ENCODE measurements at places on chromosomes 1 and 21.
A peak's percentile ranks its signal among the peaks of the same experiment; 100 is the strongest.

DNA sequence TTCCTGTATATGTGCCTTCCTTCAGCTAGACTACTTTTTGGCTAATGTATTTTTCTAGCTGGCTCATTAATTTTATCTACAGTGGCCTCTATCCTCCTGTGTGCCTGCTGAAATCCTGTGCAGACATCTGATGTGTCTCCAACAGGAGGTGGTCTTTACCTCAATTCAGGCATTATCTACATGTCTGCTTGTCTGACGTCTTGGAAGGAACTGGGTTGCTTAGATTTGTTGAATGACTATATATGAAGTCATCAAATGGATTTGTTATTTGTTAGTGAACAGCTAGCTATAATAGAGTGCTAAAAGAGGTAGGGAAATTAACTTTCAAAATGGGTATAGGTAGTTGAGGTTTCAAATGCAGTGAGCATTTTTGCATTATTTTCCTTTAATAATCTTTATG lies 6.7 kb downstream of the RPL5 start:
- DNase-seq = no peak

GRCh38 chr1:34712007-34712688 lies 42.7 kb upstream of the GJB5 start:
- no peak for DNase-seq

DNA sequence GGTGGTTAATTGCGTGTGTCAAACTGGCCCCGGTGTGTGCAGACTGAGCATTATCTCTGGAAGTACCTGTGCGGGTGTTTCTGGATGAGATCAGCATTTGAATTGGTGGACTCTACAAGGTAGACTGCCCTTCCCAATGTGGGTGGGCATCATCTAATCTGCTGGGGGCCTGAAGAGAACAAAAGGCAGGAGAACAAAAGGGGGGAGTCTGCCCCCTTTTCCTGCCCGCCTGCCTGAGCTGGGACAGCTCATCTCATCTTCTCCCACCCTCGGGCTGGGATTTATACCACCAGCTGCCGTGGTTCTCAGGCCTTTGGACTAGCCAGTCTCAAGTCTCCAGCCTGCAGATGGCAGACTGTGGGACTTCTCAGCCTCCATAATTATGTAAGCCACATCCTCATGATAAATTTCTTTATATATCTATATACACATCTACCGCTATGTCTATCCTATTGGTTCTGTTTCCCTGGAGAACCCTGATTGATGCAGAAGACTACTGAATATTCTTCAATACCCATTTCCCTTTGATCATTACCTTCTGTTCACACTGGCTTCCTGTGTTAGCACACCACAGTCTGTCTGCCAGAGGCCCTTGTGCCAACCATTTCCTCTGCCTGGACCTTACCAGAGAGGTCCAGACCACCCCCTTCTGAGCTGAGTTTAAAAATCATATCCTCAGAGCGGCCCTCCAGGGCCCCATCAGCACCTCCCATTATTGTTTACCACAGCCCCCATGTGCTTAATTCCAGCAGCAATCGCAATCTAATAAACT lies 25.2 kb downstream of the RCAN1 start:
- peak; percentile 41 for DNase-seq

DNA sequence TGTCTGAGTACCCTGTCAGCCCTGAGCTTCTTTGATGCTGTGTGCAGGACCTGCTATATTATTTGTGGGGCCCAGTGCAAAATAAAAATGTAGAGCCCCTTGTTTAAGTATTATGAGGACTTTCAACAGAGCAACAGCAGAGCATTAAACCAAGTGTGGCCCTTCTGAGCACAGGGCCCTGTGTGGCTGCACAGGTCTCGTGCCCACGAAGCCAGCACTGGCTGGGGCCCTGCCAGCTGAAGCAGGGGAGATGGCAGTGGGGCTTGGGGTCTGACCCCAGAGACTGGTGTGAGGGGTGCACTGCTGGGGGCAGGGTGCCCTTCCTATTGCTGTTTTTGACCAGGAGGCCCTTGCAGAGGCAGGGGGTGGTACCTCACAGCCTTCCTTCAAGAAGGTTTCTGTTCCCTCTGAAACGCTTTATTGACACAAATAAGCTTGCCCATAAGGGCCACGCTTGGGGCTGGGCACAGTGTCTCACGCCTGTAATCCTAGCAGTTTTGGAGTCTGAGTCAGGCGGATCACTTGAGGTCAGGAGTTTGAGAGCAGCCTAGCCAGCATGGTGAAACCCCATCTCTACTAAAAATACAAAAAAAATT lies 2.2 kb upstream of the SEMA4A start:
- no peak for DNase-seq

DNA sequence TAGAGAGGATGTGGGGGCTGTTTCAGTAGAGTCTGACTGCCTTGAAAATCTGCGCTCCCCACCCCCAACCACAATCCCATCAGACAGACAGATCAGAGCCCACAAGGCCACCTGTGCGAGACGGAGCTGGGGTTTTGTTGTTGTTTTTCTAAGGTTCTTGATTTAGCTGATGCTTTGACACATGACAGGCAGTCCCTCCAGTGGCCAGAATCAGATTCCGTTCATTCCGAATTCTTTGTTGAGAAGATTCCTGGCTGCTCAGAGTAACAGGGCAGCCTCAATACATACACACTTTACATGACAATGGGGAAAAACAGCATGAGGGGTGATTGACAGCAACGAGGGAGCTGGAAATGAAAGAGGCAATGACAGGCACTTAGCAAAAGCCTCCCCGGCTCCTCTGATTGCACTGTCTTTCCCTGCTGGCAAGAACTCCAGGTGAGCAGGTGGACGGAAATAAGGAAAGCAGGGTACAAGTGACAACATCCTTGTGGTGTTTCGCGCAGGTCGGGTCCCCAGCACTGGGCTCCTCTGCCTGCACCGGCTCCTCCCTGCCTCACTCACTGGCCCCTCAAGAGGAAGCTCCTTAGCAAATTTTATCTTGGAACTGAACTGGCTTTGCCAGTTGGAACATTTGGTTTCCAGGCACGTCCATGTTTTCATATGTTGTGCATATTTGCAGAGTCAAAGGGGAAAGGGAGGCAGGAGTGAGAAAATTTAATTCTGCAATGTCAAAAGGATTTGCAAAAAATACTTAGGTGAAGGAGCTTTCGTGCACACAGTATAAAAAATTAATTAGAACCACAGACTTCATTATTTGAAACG lies 148.7 kb downstream of the PGBD5 start:
- no peak for DNase-seq

DNA sequence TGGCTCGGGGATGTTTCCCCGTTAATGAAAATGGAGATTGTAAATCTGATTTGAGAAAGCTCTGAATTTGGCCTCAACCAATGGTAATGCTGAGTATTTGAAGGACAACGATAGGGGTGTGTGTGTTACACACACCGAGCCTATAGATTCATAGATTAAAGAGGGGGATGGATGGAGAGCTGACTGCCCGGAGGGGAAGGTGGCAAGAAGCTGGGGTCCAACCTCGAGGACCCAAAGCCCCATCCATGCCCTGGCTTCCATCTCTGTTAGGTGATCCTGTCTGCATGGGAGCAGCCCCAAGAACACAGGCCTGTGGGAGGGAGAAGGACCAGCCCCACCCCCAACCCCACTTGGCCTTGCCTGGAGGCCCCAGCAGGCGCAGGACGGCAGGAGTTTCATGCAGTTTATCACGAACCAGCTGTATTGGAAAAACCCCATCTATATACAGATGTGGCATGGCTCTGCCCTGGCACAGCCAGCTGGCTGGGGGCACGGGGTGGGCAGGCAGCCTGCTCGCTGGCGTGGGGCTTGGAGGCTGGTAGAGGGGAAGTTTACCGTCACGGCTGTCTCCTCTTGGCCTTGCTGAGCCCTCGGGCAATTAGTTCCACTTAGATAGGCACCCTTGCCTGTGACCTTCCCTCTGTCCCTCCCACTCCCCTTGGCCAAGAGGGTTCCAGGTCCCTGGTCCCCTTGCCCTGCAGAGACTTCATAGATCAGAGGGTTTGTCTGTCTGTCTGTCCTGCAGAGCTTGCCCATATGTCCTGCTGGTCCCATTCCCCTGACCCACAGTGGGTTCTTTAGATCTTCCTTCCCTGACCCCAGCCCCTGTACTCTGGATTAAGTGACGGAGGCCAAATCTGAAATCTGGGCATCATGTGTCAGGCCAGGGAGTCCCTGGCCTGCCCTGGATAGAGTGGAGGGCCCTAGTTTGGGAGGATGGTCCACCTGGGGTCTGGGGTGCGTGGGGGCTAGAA lies 3.0 kb downstream of the HSPB7 start:
- no peak for DNase-seq

DNA sequence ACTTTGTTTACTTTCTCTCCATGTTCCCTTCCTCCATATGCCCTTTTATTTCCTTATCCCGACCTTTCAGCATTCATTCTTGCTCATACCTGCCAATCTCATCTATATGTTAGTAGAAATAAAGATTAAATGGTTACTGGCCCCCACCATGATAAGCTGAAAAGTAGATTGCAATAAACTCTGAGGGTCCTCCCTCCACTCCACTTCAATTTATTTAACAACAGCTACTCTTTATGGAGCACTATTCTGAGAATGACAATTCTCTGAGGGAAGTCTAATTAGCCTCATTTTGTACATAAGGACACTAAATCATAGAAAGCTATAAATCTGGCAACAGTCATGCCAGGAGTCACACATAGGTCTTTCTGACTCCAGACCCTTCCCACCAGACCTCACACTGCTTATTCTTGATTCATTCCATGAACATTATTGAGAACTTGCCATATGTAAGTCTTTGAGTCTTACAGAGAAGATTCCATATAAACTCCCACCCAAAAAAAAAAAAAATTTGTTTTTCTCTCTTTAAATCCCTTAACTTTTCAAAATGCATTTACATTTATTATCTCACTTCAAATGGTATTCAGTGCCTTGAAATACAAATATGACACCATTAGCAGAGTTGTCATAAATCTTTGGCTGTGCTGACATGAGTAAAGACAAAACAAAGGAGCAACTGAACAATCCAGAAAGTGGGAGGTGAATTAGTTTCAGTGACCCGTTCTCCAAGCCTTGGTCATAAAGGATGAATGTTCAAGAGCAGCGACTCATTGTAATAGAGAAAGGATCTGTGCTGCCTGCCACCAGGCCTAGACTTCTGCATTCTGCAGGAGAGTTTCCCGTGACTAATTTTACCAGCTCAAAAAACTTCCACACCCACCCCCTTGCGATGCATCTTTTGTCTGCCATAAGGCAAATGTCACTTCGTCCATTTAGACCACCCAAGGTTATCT lies 28.5 kb downstream of the PALMD start:
- DNase-seq = no peak

- no peak for DNase-seq
Observed at GRCh38 chr21:17799414-17800164, 19.6 kb downstream of the C21orf91 start.

DNA sequence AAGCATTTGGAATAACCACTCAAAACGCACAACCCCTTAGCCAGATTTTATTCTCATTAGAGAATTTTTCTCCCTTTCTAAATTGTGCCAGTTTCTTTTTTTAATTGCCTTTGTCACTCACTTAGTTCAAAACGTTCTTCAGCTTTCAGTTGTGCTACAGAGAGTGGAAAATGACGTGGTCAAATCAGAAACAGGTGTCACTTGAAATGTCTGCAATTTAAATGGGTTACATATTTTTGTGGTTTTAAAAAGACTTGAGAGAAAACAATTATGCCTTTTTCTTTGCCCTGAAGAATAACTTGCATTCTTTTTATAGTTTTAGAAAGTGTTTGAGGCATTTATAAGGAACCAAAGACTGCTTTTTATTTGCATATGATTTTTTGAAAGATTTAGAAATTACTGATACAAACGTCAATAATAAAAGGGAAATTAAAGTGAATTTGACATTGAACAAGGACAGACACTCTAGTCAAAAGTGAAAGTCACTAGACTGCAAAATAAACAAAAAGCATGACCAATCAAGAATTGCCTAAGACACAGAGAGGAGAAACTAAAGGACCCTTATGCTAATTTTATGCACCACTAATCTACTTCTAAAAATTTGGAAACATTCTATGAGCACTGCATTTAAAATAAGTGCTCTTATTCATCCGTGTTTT lies 191.0 kb downstream of the TPR start:
- DNase-seq = peak; percentile 58

Data from DMS79 treated with DMSO at 0.1 percent for 48 hours (cell line).